ENCODE measurements at places on chromosomes 11 and 22.

GRCh38 chr11:11789735-11790369 lies 51.9 kb upstream of the USP47 start:
- DNase-seq: no peak

GRCh38 chr11:70314730-70315129 lies 44.2 kb downstream of the PPFIA1 start:
- no peak for DNase-seq

- no peak for DNase-seq
Observed at GRCh38 chr22:49632199-49633009, 195.3 kb downstream of the BRD1 start.

DNA sequence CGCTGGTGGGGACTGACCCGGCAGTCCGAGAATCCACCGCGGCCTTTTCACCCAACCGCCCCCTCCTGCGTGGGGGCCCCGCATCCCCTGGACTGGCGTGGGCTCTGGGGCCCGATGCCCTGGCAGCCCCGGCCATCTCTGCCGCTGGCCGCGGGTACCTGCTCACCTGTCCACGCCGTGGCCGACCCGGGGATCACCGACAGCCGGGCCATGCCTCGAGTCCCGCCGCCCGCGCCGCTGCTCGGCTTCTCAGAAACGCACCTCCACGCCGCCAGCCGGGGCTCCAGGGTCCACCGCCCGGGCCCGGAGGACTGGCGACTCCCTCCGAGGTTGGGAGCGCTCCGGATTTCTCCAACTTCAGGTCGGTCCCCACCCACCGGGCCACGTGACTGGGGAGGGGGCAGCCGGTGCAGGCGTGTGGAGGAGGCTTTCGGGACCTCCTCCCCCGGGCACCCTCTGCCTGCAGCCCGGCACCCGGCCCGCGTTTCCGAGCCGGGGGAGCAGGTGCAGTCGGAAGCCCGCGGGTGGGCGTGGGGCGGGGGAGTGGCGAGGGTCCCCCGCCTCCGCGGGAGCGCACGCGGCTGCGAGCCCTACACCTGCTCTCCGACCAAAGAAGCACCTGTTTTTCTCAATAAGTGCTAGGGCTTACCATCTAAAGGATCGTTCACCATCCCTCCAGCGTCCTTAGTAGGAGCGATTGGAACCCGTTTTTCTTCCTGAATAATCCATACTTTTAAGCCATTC lies 554 bp upstream of the NRIP3 start:
- DNase-seq: no peak

DNA sequence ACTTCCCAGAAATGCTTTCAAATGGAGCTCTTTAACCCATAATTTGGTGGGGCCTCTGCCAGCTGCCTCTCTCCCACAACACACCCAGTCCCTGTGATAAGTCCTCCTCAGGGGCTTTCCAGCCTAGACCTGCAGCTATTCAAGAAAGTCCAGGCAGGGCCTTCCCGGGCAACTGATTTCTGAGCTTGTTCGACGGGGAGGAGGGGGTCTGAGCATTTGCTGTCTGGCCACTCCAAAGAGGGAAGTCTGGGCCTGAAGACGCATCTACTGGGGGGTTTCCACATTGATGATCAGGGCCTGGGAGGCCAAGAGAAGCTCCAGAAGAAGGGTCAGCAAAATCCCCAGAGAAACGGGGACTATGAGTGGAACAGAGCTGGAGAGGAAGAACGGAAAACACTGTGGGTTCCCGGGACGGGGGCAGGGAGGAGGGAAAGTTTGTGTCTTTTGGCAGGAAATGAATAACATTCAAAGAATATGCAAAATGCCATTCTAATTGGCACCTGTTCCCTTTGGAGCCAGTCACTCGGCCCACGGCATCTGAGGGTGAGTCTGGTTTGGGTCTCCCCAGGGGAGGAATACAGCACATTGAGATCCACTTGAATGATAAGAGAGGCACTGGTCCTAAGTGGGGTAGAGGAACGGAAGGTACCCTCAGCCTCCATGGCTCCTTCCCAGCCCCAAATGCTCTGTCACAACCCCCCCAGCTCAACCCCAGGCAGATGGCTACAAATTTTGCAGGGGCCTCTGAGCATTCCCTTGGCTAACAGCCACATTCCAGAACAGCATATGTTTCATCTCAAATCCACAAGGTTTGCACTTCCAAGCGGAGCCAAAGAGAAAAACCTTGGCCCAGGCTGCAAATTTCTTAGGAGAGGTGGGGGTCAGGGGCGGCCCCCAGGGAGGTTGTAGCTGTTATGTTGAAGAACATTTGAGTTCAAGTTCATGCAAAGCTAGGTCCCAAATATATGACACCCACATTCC lies 72.0 kb downstream of the RPUSD4 start:
- DNase-seq: no peak

GRCh38 chr22:41469218-41469851 lies 418 bp downstream of the ACO2 start:
- DNase-seq: no peak

GRCh38 chr22:38348751-38349496 lies 31.7 kb upstream of the CSNK1E start:
- DNase-seq: no peak
